Kidney epithelial cell (primary cell): ENCODE measurements at places on chromosomes 13 and 19. TPM values are rescaled to one million over a fixed set of nuclear protein-coding genes. Genes with fewer than 3 reads are reported as not detected.

- no peak for DNase-seq
Measured at GRCh38 chr19:15779756-15780476, 7.5 kb upstream of the OR10H5 start.

GRCh38 chr19:45547965-45548609, 36.5 kb downstream of the OPA3 start:
- no peak for DNase-seq

DNA sequence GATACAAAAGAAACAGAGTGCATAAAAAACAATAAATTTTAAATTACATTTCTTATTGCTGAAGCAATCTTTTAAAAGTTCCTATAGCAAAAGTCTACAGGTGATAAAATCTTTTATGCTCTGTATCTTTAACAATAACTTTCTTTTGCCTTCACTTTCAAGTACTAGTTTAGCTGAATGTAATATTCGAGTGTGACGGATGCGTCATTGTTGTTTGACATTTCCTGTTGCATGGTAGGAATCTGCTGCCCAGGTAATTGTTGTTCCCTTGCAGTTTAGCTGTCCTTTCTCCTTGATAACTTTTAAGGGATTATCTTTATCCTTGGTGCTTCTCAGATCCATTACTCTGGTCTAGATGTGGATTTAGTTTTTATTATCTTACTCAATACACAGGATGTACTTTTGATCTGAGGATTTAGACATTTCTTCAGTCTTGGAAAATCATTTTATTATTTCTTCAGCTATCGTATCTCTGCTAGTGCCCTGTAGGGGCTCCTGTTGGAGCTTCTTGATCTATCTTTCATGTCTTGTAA, 2.1 kb upstream of the CPB2 start:
- no peak for DNase-seq

The SLC15A1 gene
- 0.68 and 1.1 TPM in 2 replicates for total RNA-seq

The PCDH9 gene
- 0.34 and 0.75 TPM in 2 replicates for total RNA-seq

- no peak for DNase-seq
Measured at GRCh38 chr19:32599736-32600157, 18.8 kb downstream of the PDCD5 start.

DNA sequence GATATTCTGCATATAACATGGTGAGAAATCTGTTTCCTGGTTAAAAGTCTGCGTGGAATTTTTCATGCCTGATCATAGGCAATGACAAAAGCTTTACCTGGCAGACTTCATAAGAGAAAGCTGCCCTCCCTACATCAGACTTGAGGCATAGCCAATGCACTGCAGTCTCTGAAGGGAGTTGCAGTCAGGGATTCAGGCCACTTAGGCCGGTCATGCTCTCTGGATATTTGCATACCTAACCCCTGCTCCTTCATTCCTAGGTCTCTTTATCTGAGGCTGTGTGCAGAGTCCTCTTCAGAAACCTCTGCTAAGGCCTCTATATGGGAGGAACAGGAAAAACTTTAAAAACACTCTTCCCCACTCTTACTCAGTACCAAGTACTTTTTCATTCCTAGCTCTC, 287.4 kb downstream of the PCDH17 start:
- no peak for DNase-seq

DNA sequence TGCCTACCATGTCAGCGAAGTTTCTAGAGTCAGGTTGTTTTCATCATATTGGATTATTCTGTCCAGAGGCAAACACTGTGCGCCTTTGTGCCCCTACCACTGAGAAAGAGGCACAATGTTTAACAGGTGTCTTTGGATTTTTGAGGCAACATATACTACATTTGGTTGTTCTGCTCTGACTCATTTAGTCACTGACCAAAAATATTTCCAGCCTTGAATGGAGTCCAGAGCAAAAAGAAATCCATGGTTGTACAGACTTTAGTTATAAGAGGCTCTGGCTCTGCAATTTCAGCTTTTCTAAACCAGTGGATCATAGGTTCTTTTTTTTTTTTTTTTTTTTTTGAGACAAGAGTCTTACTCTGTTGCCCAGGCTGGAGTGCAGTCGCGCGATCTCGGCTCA, 35.7 kb downstream of the LACC1 start:
- DNase-seq = no peak

- DNase-seq = no peak
Measured at GRCh38 chr19:1354970-1355567, 28.6 kb upstream of the NDUFS7 start.

The ZNF729 gene
- 0.14 TPM in 1 of 2 replicates, not detected in the other for total RNA-seq

The CBY2 gene
- not detected in 2 replicates for total RNA-seq

The CCL25 gene
- total RNA-seq = not detected in 2 replicates

The FXYD1 gene
- not detected in 2 replicates for total RNA-seq

DNA sequence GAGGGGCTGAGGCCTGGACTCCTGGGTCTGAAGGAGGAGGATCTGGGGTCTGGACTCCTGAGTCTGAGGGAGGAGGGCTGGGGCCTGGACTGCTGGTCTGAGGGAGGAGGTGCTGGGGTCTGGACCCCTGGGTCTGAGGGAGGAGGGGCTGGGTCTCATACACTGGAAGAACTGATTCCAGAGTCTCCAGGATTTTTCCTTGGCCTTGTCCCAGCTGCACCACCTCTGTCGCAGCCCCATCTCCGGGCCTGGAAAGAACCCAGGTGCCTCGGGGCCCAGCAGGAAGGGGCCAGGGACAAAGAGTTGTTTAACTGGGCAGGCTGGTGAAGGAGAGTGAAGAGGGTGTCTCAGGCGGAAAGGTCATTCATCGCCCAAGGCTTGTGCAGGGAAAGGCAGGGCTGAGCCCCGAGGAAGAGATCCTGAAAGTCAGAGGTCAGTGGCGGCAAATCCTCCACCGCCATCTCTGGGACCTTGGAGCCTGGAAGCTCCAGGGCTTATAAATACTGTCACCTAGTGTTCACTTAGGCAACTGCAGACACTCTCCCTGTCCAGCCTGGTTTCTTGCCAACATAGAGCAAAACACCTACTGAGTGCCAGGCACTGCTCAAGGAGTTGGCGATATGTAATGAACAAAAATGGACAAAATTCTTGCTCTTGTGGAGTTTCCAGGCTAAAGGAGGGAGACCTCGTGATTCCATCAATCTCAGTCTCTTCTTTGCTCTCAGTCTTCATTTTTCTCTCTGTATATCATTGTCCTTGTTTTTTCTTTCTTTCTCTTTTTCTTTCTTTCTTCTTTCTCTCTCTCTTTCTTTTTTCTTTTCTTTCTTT, 4.4 kb upstream of the KCNN4 start:
- no peak for DNase-seq

The ZNF528 gene
- total RNA-seq = 17.3 and 22.4 TPM in 2 replicates

The ZNF540 gene
- 0.58 and 1.7 TPM in 2 replicates for total RNA-seq

DNA sequence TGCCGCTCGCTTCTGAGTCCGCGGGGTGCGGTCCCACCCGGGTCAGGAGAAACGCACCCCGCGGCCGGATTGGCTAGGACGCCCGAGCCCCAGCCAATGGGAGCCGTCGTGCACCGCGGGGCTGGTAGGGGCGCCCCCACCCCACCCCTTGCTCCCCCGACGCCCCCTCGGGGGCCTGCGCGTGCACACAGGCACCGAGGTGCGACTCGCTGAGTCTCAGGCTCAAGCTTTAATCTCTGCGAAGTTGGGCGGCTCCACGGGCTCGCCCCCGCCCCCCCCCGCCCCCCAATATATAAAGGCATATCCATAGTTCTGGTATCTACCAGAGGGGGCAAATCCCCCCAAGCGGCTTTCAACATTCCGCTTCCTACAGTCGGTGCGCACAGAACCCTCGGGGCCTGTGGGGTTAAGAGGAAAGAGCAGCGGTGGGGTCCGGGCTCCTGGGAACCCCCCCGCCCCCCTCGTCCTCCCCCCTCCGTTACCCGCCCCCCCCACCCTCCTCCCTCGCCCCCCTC, at the start of gene COX6B2:
Gene COX6B2, minus strand, starts transcription at position 22 of the 515 bp plus-strand sequence. CDS start 198 bp downstream, outside the sequence.
- no peak for DNase-seq

DNA sequence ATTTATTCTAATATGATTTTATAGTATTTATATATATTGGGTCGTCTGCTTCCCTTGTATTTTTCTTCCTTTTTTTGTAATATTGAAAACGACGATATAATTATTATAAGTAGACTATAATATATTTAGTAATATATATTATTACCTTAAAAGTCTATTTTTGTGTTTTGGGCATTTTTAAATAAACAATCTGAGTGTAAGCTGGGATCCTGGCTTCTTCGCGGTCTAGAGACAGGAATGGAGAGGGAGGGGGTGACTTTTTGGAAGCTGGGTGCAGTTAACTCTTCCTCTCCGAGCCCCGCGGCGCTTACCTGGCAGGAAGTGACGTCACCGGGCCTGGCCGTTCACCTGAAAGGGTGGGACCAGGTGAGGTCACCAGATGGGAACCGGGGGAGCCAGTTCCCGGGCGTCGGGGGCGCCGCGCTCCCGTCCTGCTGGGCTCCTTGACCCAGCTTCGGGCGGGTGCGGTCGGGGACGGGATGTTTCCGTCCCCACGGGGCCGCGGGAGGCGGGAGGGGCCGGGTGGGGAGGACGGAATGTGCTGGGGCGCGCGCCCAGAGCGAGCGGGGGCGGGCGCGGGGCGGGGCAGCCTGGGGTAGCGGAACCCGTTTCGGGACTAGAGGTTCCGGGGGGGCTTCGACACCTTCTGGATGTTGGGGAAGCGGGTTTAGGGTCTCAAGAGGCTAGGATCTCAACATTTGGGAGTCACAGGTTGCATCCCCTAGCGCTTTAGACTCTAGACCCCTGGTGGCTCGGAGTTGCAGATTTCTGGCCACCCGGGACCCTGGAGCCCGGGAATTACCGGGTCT, 2.8 kb downstream of the ZFP36 start:
- DNase-seq = no peak

- no peak for DNase-seq
Measured at GRCh38 chr19:17127671-17128070, 52.1 kb downstream of the MYO9B start.

GRCh38 chr13:44259045-44260027, 114.3 kb upstream of the SERP2 start:
- no peak for DNase-seq

DNA sequence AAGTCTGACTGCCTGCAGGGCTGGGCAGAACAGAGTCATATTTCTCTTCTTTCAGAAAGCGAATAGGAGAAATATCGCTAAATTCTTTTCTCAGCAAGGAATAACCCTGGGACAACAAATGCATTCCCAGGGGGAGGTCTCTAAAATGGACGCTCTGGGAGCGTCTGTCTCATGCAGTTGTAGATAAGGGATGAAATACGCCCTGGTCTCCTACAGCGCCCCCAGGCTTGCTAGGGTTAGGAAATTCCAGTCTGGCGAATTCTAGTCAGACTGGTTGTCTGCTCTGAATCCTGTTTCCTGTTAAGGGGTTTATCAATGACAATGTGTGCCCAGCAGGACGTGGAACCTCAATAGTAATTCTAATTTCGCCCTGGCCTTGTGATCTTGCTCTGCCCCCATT, 1214.1 kb downstream of the DIAPH3 start:
- DNase-seq = no peak

- no peak for DNase-seq
Measured at GRCh38 chr13:67106502-67107057, 123.6 kb downstream of the PCDH9 start.

DNA sequence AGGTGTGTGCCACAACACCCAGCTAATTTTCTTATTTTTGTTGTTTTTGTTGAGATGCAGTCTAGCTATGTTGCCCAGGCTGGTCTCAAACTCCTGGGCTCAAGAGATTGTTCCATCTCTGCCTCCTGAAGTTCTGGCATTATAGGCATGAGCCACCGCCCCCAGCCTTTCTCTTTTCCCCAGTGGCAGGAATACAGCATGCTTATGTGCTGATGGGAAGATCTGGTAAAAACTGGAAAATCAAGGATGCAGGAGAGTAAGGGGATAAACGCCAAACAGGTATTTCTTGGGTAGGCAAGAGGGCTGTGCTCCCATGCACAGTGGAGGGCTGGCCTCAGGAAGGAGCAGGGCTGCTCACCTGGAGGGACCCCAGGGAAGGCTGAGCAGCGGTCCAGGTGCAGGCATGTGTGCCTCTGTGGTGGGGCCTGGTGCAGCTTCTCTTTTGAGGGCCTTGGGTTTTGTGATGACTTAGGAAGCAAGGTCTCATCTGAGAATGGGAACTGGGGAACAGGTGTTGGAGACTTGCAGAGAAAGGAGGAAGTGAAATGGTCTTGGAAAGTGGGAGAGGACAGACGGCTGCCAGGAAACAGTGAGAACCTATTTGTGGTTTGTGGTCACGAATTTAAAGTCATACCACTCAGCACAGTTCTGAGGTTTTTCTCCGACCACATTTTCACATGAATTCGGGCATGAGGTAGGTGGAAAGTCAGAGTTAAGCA, 106.5 kb downstream of the TEX26 start:
- peak; percentile 66 for DNase-seq

DNA sequence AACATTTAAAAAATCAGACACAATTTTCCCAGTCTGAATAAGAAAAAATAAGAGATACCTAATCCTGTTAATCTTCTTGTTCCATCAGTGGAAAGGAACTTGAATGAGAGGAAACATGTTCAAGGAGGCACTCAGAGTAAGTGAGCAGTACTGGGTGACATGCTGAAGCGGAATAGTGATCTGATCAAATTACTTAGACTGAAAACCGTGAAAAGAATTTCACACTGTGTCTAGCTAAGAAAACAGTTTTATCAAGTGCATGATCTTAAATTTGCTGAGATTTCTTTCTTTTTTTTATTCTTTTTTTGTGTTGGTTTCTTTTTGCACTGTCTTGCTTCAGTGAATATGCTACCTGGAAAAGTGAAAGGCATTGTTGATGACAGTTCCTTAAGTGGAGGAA, 249.5 kb upstream of the SLC10A2 start:
- DNase-seq = no peak

- DNase-seq = no peak
Measured at GRCh38 chr13:24233351-24233901, 72.9 kb downstream of the SPATA13 start.

GRCh38 chr13:52975161-52975560, 53.5 kb upstream of the OLFM4 start:
- no peak for DNase-seq

The PTPRH gene
- 0.55 and 2.1 TPM in 2 replicates for total RNA-seq

The KBTBD7 gene
- total RNA-seq = 3.3 and 3.7 TPM in 2 replicates

The GARIN5A gene
- 8.5 and 9.9 TPM in 2 replicates for total RNA-seq

- no peak for DNase-seq
Measured at GRCh38 chr13:21326155-21327031, 132.7 kb downstream of the ZDHHC20 start.

The STOML3 gene
- not detected in 2 replicates for total RNA-seq

DNA sequence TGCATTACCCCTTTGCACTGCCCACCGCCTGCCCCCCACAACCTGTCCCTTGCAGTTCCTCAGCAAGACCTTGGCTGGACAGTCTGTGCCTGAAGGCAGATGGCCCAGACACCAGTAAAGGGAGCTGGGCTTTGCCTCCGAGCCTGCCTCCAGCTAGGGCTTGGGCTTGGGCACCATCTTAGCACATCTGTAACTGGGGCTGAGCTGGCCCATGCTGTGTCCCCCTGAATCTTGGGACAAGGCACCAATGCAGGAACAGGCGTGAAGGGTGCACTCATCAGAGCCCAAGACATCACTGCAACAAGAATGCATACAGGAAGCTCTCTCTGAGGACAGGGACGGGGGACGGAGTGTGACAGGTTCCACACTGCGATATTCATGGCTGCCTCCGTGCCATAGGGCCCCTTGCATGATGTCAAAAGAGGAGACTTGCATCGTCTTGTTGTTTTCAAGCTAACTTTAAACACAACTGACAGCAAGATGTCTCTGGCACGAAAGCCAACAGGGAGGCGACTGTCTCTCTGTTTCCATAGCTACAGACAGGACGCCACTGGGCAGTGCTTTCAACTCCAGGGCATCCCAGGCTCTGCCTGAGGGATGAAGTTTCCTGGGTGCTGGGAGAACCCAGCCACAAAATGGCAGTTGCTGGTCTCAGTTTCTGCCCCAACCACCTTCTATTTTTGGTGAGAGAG, 8.7 kb upstream of the CHST8 start:
- DNase-seq = no peak

GRCh38 chr19:4693471-4694121, 23.5 kb upstream of the MYDGF start:
- no peak for DNase-seq

GRCh38 chr19:13366529-13367143, 139.6 kb downstream of the CACNA1A start:
- DNase-seq = no peak

- peak; percentile 82 for DNase-seq
Measured at GRCh38 chr13:97141564-97142005, 80.5 kb upstream of the MBNL2 start.
